ENCODE measurements at places on chromosomes 11 and 22.

GRCh38 chr22:16608931-16609330, 16.3 kb upstream of the CCT8L2 start:
- no peak for DNase-seq

DNA sequence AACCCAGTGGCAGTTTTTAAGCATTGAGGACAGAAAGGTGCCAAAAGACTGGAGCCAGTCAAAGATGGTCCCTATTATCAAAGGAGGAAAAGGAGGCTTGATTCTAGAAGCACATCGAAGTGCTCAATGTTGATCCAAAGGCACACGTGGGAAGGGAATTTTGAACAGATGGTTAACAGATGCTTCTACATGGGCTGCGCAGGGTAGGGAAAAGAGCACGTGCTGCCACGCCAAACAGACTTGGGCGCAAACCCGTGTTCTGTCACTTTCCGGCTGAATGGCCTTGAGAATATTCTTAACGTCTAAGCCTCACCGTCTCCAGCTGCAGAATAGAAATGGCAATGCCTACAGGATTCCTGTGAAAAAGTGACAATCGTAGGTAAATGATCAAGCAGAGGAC, 217.9 kb upstream of the MTNR1B start:
- DNase-seq = no peak

GRCh38 chr11:22392561-22392960, 54.4 kb downstream of the SLC17A6 start:
- no peak for DNase-seq

GRCh38 chr22:42726811-42727210, 6.1 kb upstream of the A4GALT start:
- DNase-seq = no peak

GRCh38 chr11:91100427-91100826, 877.6 kb upstream of the CHORDC1 start:
- DNase-seq = no peak

DNA sequence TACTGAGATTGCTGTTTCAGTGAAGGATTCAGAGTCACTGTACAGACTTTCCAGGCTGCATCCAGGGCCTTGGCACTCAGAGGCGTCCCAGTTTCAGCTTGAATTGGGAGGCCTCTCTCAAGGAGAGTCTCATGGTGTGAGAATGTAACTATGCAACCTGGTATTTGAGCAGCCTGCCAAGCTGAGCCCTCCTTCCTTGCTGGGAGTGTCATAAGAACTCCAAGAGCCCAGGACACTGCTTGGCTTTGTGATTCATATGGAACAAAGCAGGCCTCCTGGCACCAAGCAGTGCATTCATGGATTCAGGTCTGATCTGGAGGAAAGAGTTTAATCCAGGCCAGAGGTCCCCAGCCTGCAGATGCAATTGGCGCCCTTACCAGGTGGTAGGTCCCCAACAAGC, 171.7 kb downstream of the DBX1 start:
- DNase-seq = no peak

DNA sequence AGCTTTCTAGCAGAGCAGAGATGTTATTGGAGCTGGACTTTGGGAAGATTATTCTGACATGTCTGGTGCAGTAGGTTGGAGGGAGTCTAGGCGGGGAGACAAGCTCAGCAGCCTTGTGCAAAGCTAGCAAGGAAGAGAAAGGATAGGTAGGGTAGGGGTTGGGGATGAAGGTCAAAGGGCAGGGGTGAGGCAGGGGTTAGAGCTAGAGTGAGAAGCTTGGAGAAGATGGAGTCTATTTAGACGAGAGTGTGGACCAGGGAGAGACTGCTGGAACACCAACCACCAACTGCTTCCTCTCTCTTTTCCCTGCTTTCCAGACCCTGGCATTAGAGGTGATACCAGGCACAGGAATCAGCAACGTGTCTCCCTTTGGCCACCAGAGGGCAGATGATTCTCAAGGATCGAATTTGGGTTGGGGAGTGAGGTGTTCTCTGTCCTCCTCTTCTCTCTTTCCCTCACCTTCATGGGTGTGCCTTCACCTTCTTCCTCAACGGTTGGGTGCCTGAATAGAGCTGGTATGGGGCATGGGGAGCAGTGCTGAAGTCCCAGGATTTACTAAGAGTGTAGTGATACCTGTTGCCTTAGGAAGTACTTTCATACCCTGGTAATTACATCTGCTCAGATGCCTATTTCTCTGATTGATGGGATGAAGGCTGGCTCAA, 1.8 kb upstream of the MARK2 start:
- peak; percentile 73 for DNase-seq

DNA sequence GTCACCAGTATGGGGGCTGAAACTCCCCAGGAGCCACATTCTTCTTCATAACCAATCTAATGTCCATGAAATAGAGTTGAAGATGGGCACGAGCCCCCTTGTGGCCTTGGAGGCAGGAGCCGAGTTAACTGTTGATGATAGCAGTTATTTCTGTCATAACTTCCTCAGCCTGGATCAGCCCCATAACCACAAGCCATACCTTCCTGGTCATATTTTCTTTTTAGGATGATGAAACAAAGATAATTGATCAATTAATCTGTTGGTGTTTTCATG, 65.0 kb upstream of the TTC12 start:
- peak; percentile 11 for DNase-seq

DNA sequence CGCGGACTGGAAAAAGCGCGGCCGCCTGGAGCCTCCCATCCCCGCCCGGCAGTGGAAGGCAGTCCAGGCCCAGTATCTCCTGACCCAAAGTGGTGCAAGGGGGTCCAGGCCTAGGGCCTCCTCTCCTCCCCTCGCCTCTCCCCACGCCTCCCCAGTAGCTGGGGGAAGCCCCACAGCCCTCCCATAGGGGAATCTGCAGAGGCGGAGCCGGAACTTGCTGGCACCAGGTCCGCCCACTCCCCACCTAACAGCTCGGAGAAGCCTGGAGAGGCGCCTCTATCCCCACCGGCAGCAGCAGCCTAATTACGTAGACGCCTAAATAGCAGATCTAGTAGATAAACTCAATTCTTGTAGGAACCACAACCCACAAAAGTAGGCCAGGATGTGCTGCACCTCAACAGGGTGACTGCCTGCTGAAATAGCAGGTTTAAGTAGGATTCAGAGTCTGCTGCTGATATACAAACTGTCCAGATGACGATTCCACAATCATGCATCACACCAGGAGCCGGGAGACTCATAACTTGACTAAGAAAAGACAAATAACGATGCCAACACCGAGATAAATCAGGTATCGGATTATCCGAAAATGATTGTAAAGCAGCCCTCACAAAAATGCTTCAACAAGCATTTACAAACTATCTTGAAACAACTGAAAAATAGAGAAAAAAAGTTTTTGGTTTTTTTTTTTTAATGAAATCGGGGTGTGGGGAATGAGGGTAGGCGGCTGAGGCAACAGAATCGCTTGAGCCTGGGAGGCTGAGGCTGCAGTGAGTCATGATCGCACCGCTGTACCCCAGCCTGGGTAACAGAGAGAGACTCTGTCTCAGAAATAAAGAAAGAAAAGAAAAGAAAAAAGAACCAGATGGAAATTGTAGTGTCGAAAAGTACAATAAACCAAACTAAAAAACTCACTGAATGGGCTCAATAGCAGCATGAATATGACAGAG, 11.4 kb upstream of the BRD1 start:
- no peak for DNase-seq

GRCh38 chr11:72700146-72700545, 25.9 kb upstream of the PDE2A start:
- no peak for DNase-seq

DNA sequence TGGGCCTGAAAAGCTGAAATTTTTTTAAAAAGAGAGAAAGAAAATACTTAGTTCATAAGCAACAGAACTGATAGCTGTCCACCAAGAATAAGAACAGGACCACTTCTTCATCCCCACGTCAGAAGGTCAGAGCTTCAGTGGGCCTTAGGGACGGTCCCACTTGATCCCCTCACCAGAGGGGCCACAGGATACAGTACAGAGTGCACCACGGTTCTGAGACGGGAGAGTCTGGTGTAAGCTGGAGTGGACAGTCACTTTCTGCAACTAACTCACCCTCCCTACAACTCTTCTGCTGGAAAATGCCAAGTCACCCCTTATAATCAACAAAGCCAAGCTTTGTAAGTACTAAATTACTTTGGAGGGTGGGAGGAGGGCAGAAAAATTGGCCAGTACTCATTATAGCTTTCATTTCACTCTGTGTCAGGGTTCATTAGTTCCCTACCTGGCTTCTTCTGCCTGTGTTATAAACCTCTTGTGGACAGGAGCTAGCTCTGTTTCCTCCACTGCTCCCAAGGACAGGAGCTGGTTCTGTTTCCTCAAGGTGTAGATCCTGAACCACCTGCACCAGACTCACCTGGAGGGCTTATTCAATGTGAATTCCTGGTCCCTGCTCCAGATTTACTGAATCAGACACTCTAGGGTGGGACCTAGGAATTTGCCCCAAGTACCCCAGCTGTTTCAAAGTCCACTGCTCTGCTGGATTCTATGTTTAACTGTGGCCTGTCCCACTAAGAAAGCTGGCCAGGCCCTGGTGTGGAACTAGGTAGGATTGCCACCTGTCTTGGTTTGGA, 39.6 kb downstream of the SCGB1A1 start:
- no peak for DNase-seq

DNA sequence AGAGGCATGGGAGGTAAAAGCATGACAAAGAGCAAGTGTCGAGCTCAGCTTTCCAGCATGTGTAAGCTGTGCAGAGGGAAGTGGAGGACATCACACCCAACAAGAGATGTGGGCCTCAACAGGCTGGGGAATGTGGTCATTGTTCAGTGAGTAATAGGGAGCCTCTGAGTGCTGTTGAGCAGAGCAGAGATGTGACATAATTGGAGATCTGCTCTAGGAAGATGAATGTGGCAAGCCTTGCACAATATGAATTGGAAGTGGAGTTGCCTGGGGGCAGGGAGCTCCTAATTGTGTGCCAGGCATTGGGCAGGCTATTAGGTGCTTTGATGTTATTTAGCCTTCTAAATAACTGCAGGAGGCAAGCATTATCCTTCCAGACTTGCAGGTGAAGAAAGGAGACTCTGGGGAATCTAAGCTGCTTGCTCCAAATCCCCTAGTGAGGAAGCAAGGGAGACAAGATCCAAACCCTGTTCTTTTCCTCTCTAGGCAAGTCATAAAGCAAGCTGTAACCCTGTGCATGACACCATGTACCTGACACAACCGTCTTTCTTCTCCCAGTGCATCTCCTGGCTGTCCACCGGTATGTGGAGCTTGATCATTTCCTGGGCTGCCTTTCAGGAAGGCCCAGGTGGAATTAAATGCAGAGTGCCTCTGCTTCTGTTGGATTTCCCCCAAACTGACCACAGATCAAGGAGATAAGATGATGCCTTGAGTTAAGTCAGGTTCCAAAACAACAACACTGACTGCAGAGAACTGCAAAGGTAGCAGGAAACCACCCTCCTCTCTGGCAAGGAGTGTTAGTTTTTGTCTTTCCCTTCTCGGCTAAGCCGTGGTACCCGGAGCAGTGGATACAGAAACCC, 221.4 kb downstream of the TENM4 start:
- no peak for DNase-seq

- peak; percentile 5 for DNase-seq
Observed at GRCh38 chr11:111735262-111736116, 30.7 kb downstream of the PPP2R1B start.

DNA sequence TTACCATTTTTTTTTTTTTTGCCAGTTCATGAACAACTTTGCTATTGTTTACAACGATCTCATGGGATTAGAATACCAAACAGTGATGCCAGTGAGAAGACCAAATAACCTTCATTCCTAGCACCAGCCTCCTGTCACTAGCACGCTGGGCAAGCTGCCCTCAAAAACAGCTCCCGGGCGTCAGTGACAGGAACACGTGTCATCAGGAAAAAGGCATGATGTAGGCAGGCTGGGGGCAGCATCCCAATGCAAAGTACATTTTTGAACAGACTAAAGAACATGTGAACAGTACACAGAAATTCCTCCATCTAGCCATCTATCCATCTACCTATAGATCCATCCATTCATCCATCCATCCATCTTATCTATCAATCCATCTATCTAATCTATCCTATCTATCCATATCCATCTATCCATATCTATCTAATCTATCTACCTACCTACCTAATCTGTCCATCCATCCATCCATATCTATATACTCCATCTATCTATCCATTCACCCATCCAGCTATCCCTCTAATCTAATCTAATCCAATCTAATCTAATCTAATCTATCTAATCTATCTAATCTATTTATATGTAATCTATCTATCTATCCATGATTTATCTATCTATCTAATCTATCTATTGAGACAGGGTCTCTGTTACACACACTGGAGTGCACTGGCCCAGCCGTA, 378.5 kb downstream of the SHANK2 start:
- DNase-seq = no peak

- DNase-seq = no peak
Observed at GRCh38 chr22:22464541-22465054, 43.9 kb downstream of the ZNF280B start.

- DNase-seq = no peak
Observed at GRCh38 chr11:66272596-66272995, 4.2 kb downstream of the RAB1B start.

DNA sequence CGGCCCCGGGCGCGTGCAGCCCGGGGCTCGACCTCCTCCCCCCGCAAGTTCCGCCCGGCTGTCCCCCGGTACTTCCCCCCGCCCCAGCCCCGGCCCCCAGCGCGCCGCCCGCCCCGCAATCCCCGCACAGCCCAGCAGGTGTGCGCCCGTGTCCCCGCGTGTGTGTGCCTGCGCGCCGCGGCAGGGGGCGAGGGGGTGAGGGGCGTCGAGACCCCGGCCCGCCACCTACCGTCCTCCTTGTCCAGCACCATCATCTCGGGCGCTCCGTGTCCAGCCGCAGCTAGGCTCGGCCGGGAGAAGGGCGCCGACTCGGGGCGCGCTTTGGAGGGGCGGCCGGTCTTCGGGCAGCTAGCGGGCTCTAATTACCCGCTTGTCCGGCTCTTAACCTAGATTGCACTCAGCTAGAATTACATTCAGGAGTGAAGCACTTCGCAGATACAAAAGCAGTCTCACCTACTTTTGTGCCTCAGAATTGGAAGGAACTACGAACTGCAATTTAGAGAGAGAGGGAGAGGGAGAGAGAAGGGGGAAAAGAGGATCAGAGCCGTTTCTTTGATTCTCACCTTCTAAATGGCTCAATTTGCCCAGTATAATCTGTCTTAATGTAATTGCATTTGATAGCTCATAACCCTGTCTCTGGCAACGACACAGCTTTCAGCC, 439 bp downstream of the LMO1 start:
- DNase-seq = peak; percentile 16

- DNase-seq = no peak
Observed at GRCh38 chr22:17913801-17914347, 110.5 kb downstream of the MICAL3 start.

- no peak for DNase-seq
Observed at GRCh38 chr11:26862801-26863200, 131.1 kb upstream of the FIBIN start.

Data from NCI-H146 (cell line).